ENCODE measurements at places on chromosomes 2 and 18. TPM values are rescaled to one million over a fixed set of nuclear protein-coding genes. Genes with fewer than 3 reads are reported as not detected.

ERMN gene
- 0.08 TPM for polyA plus RNA-seq

XRCC5 gene
- 147 TPM for polyA plus RNA-seq

ZDBF2 gene
- polyA plus RNA-seq, result 1.4 TPM

BABAM2 gene
- 72.4 TPM for polyA plus RNA-seq

CPLX4 gene
- not detected for polyA plus RNA-seq

UGT1A5 gene
- polyA plus RNA-seq, result not detected

SERPINB13 gene
- not detected for polyA plus RNA-seq

FBXO36 gene
- polyA plus RNA-seq, result 0.21 TPM
